T follicular helper cell (primary cell): ENCODE measurements at places on chromosomes 12 and 14.

DNA sequence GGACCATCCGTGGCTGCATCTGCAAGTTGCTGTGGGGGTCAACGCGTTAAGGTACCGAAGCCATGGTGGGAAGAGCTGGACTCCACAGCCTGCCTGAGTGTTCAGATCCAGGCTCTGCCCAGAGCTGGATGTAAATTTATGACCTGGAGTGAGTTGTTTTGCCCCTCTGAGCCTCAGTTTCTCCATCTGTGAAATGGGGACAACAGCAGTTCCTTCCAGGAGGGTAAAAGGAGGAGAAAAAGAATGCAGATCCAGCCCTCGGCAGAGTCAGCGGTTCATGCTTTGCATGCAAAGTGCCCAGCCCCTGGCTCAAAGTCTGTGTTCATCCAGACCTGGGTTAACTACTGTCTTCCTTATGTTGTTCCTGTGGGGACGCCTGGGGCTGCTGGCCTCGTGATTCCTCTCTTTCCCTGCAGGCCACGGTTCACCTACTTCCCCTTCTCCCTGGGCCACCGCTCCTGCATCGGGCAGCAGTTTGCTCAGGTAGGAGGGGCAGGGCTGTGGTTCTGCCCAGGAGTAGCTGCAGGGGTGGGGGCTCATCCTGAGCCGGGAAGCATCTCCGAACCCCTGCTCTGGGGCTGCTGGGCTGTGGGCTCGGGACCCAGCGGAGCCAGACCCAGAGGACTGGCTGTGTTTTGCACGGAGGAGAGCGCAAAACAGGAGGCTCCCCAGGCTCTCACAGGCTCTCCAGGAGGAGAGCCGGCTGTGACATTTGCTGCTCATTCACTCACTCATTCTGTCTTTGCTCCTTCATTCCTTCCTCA lies 41.9 kb downstream of the CYP46A1 start:
- no peak for DNase-seq

DNA sequence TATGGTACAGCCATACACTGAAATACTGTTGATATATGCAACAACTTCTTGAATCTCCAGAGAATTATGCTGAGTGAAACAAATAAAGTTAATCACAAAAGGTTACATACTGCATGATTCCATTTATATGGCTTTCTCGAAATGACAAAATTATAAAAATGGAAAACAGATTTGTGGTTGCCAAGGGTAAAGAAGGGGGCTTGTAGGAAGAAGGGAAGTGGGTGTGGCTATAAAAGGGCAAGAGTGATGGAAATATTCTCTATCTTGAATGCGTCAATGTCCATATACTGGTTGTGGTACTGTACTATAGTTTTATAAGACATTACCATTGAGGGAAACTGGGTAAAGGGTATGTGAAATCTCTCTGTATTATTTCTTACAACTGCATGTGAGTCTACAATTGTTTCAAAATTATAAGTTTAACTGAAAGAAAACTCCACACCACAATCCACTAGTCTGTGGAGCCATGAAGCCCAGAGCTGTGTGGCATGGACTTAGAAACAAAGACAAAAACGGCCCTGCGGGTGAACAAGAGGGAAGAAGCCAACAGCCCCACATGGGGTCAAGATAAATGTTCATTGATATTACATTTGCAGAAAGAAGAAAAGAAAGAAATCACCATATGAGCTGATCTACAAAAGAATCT lies 18.3 kb upstream of the TSPAN11 start:
- DNase-seq: no peak

- DNase-seq: no peak
Measured at GRCh38 chr12:26340649-26341048, 145.3 kb downstream of the SSPN start.

DNA sequence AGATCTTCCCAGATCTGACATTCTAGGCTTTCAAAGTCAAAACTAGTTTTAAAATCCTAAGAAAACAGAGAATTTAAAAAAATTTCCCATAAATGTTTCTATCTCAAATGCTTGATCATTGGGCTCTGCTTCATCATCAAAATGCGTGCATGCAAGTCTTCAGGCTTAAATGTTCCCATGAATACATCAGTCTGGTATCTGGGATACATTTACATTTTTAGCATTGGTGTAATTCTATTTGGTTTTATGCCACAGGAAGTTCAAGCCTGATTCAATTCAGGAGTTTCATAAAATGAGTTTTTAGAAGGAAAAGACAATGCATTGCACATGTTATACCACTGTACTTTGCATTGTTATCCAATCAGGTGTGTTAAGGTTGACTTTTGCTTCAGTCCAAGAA lies 336.4 kb downstream of the PCNX1 start:
- no peak for DNase-seq

GRCh38 chr14:87896393-87897380 lies 96.3 kb downstream of the GALC start:
- DNase-seq: no peak

DNA sequence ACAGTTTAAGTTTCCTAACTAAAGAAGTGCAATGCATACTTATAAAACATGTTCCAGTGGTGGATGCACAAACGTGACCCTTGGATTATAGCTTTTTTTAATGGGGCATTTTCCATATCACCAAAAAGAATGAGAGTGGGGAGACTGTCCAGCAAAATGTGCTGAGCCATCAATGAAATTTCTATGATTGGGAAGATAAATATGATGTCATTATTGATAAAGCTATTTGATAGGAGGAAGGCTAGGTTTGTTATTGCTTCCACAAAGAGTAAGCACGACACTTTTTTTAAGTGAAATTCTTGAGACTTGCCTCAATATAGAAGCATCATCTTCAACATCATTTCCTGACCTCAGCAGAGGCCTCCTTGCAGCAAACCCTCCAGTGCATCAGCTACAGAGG lies 174.6 kb upstream of the CLEC14A start:
- no peak for DNase-seq

- DNase-seq: no peak
Measured at GRCh38 chr14:37870632-37871346, 275.4 kb downstream of the TTC6 start.

GRCh38 chr12:95470300-95470699 lies 3.7 kb upstream of the METAP2 start:
- no peak for DNase-seq

GRCh38 chr12:124359671-124360581 lies 65.0 kb downstream of the RFLNA start:
- DNase-seq: no peak

DNA sequence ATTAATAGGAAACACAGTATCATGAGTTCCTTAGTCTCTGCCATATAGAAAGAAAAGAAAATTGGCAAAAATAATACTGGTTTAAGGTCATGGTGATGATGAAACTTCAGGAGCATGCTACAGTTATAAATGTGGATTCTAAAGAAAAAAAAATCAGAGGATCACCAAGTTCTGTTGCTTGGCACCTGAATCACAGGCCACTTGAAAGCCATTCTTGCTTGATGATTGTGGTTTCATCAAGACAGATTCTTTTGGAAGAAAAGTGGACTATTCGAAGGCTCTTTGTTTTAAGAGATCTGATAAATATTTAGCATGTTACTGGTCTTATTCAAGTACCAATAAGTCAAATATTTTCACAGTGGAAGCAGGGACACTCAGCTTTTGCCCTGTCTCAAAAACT lies 148.9 kb downstream of the SAMD4A start:
- DNase-seq: no peak
